Thymus (tissue), 14 donors: ENCODE measurements at places on chromosomes 16 and 17.

DNA sequence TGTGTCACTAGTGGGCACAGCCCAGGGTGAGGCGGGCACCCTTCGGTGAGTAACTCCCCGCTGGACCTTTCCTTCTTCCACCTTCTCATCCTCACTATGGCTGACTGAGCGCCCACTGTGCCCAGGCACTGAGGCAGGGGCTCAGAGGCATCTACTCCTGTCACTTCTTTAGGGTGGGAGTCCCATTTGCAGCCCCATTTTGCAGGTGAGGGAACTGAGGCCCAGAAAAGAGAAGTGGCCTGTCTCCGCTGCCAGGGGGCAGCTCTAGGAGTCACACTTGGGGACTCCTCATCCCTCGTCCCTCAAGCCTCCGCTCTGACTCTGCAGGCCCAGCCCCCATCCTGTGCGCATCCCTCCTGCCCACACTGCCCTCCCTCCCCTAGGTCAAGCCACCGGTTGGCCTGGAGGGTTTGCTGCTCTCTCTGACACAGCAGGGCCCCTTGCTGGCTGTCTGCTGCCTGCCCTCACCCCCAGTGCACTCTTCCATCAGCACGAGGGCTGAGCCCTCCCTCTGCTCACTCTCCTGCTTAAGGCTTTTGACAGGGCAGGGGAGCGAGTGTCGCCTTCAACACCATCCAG is 62.4 kb downstream of the CNGB1 start:
- DNase-seq = no peak

DNA sequence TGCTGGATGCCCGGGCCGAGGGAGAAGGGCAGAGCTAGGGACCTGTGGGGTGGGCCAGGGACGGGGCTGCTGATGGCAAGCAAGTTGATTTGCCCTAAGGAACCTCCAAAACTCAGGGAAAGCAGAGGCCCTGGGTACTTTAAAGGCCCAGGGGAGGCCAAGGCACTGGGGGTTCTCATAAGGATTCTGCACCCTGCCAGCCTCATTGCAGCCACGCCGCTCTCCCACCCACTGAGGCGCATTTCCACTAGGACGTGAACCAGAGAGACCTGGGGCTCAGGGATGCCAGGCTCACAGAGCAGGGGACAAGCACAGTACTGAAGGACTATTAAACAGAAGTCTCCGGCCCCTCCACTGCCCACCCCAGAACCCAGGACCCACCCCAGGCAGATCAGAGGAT is 39.4 kb upstream of the RBFOX3 start:
- DNase-seq = no peak

GRCh38 chr16:85515830-85516397 is 97.2 kb upstream of the GSE1 start:
- DNase-seq = no peak

DNA sequence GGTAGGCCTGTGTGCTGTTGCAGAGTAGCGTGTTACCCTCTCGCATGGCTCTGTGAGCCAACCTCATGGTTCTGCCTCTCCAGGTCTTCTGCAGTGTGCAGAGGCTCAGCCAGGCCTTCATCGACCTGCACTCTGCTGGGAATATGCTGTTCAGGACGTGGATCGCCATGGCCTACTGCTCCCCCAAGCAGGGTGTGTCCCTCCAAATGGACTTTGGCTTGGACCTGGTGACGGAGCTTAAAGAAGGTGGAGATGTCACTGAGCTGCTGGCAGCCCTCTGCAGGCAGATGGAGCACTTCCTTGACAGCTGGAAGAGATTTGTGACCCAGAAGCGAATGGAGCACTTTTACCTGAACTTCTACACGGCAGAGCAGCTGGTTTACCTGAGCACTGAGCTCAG is 75.8 kb upstream of the ENDOV start:
- DNase-seq = no peak

GRCh38 chr16:66459878-66460277 is 32.8 kb downstream of the BEAN1 start:
- no peak for DNase-seq
